ENCODE measurements at places on chromosomes 5 and 9.

- DNase-seq: no peak
Measured at GRCh38 chr9:124008694-124009530, 2.7 kb upstream of the LHX2 start.

GRCh38 chr5:68490406-68490805 is 274.9 kb downstream of the PIK3R1 start:
- no peak for DNase-seq

DNA sequence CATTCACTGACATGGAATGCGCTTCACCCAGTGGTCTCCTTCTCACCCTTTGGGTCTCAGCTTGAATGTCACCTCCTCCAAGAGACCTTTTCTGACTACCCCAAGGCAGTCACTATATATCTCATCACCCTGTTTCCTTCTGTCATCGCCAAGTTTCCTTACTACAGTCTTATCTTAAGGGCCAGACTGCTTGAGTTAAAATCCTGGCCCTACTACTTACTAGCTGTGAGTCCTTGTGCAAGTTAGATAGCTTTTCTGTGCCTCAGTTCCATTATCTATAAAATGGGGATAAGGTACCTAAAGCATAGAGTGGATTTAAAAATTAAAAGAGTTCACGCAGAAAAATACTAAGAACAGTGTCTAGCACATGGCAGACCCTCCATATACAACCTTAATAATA is 132.4 kb downstream of the GABBR2 start:
- DNase-seq: no peak

- DNase-seq: no peak
Measured at GRCh38 chr9:2024888-2025782, 10.0 kb downstream of the SMARCA2 start.

GRCh38 chr5:74822288-74822687 is 43.9 kb downstream of the FAM169A start:
- no peak for DNase-seq

- DNase-seq: no peak
Measured at GRCh38 chr9:81028504-81028903, 660.8 kb downstream of the TLE1 start.

- DNase-seq: no peak
Measured at GRCh38 chr9:125774106-125774505, 26.9 kb downstream of the PBX3 start.

DNA sequence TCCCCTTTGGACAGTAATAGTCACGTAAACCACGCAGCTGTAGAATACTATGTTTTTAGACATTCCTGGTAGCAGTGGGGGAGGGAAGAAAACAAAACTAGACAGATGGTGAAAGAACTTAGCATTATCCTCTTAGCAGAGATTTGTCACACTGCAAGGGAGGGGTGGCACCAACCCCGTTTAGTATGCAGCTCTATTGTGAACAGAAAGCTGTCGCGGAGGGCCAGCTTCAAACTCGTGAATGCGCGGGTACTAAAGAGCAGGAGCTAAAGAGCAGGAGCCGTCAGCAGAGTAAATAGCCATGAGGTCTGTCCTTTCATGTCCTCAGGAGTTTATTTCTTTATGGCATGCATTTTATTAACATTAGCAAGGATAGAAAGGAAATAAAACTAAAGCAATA is 141.9 kb upstream of the SLC12A2 start:
- DNase-seq: no peak

DNA sequence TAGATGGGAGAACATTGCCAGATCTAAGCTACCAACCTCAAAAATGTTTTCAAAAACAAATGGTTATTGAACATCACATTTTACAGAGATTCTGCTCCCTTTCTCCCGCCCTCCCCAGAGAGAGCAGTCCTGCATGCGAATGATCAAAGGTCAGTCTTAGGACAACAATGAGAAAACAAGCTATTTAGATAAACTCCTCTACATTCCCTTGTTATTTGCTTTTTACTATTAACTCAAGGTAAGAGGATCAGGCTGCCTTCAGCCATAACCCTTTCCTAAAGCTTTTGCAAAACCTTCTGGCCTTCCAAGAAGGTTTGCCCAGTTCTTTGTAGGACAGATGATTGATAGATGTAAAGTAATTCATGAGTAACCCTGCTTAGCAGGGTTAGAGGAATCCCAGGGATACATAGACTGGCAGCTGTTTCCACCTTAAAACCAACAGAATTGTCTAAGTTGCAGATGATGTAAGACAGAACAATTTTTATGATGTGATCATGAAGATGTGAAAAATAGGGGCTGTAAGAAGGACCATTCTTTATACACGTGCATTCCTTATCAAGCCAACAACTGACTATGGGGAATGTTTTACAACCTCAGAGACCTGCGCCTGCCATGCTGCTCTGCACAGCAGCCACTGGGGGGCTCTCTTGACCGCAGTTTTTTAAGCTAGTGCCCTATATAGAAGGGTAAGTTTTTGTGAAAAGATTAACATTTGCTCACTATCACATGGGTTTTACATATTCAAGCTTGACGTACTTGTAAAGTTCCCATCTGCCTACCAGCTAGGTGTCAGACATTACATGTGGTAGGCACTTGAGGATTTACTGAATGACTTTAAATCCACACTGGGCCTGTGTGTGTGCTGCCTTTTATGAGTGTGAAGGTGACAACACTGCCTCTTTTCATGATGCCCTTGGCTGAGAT is 2.3 kb upstream of the ZNF782 start:
- no peak for DNase-seq

GRCh38 chr5:78005021-78005785 is 229.1 kb upstream of the TBCA start:
- no peak for DNase-seq

GRCh38 chr9:135329571-135330306 is 149.8 kb upstream of the PPP1R26 start:
- no peak for DNase-seq

GRCh38 chr5:1447671-1448361 is 2.6 kb upstream of the SLC6A3 start:
- no peak for DNase-seq

- no peak for DNase-seq
Measured at GRCh38 chr5:151077967-151078366, 2.9 kb downstream of the TNIP1 start.

DNA sequence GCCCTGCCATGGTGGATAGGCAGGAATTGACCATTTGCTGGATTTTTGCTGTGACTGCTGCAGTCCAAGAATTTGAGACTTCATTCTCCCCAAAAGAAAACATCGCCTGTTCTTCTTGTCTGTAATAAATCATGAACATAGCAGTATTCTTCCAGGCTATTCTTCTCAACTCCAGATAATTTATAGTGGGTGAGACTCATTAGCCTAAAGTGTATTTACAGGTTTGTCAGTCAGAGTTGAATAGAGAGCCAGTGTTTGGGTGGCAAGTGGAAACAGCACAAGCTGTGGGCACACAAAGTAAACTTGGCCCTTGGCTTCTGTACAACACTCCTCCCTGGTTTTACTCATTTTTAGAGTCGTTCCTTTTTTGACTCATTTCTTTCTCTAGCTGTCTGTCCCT is 128.2 kb upstream of the VCAN start:
- no peak for DNase-seq

- no peak for DNase-seq
Measured at GRCh38 chr5:103293099-103293498, 34.5 kb downstream of the MACIR start.

GRCh38 chr5:27523629-27524028 is 485.2 kb upstream of the CDH9 start:
- no peak for DNase-seq

- no peak for DNase-seq
Measured at GRCh38 chr5:124738681-124739633, 7.5 kb downstream of the ZNF608 start.

DNA sequence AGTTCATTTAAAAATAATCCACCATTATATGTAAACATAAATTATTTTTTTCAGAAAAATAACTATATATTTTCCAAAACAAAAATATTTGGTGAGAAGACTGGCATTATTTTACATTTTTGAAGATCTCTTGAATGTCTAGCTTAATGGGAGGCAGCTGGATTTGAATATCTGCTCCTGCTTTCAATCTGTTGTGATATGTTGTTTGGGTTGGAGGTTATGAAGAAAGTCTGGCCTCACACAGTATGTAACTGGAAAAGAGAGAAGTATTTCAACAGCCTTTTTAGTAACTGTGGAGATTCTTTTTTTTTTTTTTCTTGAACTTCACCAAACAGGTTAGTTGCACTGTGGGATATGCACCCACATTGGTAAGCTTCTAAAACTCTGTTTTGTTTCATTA is 84.7 kb upstream of the SLIT3 start:
- no peak for DNase-seq

GRCh38 chr5:55492449-55492848 is 42.3 kb downstream of the PLPP1 start:
- DNase-seq: no peak

- no peak for DNase-seq
Measured at GRCh38 chr5:79105868-79106267, 5.7 kb upstream of the BHMT start.

GRCh38 chr9:76414661-76415060 is 20.4 kb upstream of the RFK start:
- DNase-seq: no peak

- no peak for DNase-seq
Measured at GRCh38 chr5:120217001-120217400, 247.1 kb upstream of the PRR16 start.

DNA sequence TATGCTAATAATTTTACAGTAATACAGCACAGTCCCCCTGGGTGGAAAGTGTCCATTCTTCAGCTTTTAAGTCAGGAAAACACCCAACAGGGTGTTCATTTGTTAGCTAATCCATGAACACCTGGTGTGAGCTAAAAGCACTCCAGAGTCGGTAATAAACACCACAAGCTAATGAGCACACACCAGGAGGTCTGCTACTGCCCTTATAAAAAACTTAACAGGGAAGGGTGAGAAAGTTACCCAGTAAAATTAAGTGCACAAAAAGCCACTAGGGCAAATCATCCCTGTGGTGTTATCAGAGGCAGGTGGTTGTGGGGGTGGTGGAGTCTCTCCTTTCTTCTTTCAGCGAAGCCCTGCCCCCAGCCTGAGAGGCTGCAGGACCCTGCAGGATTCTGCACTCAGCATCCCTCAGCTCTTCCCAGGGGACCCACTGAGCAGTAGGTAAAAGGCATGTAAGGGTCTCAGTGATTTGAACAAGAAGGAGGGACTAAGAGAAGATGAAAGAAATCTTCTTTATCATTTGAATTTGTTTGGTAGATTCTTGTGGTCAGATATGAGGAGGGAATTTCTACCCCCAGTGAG is 14.4 kb downstream of the GDNF start:
- DNase-seq: no peak

DNA sequence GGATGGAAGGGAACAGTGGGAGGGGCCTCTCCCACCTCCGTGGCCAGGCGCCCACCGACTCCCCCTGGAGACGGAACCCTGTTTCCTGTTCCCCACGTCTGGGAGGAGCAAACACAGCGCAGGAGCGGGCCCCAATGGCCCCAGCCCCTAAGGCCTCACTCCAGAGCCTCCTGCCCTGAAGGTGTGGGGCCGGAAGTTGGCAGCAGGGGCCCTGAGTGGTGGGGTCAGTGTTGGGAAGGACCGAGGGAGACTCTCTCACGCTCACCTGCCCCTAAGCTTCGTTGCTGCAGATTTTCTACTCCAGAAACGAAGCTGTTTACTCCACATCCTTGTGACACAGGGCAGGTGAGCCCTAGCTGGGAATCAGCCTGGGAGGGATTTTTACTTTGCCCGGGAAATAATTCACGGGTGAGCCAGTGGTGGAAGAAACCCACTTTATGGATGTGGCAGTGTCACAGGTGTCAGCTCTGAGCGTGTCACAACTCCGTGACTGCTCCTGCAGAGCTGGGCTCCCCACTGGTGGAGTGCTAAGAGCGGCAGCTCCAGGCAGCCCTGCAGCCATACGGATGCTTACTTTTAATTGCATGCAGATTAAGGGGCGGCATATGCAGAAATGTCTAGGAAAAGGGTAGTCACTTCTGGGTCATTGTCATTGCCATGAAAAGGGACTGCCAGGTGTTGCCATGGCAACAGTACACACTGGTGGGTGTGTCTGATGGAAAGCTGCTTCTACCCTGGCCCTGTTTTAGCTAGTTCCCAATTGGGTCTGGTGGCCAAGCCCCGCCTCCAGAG is 77.5 kb upstream of the OLFM1 start:
- no peak for DNase-seq

DNA sequence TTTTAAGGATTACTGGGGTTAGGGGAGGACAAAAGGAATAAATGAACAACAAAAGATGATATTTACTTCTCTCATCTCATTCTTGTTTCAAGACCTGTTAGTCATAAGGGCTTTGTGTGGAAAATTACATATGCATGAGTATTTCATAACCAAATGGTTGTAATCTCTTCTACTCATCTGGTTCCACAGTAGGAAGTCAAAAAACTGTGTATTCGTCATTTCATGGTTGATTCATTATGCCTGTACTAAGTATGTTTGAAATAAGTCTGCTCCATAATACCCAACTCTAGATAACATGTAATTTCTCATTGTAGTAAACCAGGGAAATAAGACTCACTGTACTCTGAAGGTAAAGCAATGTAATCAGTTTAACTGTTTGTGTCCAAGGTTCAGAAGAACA is 212.9 kb downstream of the ARRDC3 start:
- no peak for DNase-seq

DNA sequence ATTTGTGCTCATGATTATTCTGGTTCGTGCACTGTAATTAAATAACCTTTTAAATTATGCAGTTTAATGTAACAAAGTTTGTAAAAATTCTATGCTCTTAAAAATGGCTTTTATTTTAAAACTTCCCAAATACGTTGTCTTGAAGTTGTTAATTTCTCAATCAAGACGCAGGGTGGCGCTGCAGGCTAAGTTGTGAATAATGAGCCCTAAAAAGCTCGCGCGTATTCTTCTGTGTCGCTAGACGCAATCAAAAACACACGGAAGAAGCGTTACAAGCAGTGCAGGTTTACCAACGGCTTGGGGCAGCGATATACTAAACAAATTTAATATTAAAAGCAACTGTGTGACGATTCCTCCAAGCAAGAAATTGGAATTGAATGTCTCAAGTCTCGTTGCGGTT is at the start of gene PCDHB4:
PCDHB4 (plus strand) TSS at position 256 of the 400 bp plus-strand sequence. CDS start 181 bp downstream, outside the sequence.
- DNase-seq: no peak

GRCh38 chr5:73948720-73949119 is 322.7 kb downstream of the ARHGEF28 start:
- DNase-seq: no peak

DNA sequence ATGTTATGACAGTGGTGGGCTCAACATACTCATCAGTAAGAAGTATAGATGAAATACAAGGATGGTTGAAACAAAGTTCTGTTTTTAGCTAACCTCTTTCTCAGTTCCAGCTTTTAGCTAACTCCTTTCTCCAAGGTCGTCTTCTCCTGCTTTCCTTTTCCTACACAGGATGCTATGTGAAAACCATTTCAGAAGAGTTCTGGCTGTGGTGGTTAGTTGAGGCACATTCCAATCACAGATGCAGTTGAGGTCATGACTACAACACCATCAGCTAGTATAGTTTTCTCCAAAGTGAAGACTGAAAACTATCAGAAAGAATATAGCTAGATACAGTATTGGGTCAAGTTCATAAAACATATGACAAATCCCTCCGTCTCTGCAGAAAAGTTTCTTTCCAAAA is 477.7 kb upstream of the C9orf72 start:
- no peak for DNase-seq
